ENCODE measurements at places on chromosomes 16 and 17.

DNA sequence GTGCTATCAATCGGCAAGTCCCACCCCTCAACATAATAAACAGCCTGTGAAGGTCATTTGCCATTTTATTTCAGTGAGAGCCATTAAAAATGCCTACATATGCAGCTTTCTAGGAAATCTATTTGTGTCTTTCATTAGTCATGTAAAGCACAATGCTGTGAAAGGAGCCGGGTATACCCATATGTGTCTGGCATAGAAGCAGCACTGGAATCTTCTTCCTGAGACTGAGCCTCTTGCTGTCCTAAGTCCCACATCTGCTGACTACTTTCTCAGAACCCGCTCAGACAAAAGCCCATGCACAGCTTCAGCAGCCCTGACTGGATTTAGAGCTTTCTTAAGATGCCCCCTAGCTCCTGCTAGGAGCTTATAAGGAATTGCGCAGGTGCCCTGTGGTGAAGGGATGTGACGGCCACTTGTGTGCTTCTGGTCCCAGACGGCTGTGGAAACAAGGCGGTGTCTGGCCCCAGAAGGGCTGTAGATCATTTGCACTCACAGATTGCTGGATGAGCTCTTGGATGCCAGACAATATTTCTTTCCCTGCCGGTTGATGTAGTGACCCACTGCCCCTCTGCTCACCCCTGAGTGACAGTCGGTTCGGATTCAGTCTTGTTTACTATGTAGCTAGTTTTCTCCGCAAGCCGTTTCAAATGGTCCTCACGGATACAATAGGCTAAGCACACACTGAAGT, 172.2 kb downstream of the ANKFN1 start:
- DNase-seq = no peak

DNA sequence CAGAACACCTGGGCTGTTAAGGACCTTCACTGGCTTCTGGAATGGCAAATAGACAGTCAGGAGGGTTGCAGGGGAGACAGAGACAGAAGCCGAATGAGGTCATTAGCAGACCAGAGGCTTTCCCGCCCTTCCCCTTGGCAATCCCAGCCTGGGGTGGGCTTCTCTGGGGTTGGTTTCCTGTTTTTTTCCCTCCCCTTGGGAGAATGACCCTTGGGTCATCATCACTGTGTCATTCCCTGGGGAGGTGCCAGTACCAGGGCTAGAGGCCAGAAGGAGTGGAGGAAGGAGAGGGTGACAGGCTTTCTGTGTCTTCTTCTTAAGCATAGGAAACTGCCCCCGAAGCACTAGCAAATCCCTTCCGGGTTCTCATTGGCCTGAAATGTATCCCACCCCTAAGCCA, 42.9 kb upstream of the IL21R start:
- DNase-seq = no peak

- peak; percentile 90 for DNase-seq
These were observed at the start of gene IRX5 for GRCh38 chr16:54930005-54930868. Gene IRX5 (plus strand): TSS chr16:54930865. CDS start chr16:54931199, 334 bp downstream.

DNA sequence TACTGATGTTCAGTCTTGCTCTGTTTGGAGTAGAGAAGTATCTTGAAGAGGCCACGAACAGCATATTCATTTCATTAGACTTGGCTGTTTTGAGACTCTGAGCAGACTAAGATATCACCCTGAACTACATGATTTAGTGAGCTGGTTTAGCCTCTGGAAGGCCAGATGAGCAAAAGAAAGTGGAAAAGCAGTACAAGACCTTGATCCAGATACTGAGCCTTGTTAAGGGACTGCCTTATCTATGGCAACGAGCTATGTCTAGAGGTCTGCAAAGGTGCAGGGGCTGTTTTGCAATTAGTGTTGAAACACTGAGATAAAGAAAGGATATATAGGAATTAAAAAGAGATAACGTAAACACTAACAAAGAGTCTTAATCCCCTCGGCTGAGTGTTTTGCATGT, 231.4 kb downstream of the IRX3 start:
- no peak for DNase-seq
